ENCODE measurements at places on chromosomes 6 and 20.

- no peak for DNase-seq
Observed at GRCh38 chr20:61600016-61600415, 348.0 kb downstream of the CDH4 start.

DNA sequence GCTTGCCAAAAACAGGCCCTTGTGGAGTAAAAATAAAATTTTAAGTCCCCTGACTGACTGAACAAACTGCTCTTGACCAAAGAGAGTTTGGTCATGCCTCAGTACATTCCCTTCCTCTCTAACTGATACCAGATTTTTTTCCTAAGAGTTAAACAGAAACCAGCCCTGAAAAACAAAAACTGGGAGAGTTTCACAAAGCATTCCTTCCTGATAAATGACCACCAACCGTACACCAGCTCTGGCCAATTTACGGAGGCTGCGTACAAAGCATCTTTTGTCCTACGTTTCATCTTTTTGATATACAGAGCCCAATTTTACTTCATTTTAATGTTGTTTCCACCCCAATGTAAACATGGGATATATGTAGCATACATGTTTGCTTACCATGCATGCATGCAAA lies 477.4 kb upstream of the HTR1E start:
- DNase-seq, result no peak

GRCh38 chr6:99901596-99902384 lies 92.2 kb downstream of the MCHR2 start:
- DNase-seq, result no peak

GRCh38 chr20:51884561-51884960 lies 82.2 kb upstream of the SALL4 start:
- DNase-seq, result no peak

DNA sequence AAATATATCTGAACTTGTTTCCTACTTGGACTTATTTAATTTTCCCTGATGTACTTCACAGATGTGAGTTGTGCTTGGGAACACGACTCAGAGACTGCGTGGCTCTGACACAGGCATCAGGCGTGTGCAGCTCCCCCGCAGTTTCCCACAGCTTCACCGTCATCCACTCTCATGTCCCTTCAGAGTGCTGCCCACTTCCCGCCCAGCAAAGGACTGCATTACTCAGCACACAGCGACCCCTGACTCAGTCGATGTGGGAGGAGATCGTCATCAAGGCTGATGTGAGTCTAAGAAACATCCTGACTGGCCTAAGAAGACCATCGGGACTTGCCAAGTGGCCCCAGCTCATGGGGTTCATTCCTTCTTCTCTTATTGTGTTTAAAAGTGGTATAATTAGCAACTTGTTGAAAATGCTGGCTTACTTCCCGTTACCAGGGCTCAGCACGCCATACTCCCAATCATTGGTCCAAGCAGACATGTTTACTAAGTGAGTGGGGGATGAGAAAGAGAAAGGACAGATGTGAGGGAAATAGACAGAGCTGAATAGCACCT lies 539.4 kb upstream of the JARID2 start:
- DNase-seq, result peak; percentile 89
